ENCODE measurements at places on chromosomes 11 and 22.

GRCh38 chr11:8597182-8597581, 3.2 kb upstream of the STK33 start:
- DNase-seq = no peak

GRCh38 chr11:107683061-107683460, 28.8 kb downstream of the SLN start:
- DNase-seq = no peak

DNA sequence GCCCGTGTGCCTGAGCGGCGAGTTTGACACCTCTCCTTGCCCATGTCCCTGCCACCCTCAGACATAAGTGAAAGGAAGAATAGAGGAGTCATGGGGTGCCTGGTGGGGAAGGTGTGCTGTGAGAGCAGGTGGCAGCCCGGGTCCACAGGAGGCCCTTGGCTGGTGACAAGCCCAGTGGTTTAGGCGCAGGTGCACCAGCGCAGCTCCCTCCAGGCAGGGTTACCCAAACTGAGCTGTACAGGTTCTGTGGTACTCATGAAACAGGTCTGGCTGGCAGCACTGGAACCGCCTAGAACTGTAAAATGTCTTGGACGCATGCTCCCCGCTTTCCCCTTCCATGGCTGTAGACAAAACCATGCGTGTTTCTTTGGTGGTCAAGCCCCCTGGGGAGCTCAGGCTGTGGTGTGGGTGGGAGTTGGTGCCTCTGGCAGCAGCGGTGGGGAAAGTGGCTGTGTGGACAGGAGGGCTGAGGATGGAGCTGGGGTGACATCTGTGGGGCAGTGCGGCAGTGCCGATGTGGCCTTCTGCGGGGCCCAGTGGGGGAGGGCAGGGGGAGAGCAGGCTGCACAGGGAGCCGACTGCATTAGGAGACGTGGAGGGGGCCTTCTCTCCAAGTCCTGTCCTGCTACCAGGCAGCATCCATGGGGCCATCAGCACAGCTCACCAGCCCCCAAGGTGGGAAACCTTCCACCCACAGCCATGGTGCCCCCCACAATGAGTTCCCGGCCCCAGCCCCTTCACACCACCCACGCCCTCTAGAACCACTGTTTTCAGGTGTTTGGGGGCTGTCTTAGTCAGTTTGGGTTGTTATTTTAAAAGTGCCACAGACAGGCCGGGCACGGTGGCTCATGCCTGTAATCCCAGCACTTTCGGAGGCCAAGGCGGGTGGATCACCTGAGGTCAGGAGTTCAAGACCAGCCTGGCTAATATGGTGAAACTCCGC, 5.6 kb upstream of the GTSE1 start:
- no peak for DNase-seq

DNA sequence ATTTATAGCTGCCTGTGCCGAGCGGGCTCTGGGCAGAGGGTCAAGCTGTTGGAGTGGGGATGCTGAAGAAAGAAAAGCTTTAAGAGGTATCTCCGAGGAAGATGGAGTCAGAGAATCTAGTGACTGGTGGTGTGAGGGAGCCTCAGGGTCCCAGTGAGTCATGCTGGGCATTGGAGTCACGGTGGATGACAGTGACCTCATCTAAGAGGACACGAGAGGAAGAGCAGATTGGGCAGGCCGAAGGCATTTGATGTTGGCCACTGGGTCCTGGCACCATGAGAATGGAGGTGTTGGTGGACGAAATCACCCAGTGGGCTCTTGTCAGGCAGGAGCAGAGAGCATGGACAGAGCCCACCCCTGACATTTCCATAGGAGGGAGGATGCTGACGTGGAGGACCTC, 68.4 kb downstream of the TBC1D22A start:
- DNase-seq = no peak

DNA sequence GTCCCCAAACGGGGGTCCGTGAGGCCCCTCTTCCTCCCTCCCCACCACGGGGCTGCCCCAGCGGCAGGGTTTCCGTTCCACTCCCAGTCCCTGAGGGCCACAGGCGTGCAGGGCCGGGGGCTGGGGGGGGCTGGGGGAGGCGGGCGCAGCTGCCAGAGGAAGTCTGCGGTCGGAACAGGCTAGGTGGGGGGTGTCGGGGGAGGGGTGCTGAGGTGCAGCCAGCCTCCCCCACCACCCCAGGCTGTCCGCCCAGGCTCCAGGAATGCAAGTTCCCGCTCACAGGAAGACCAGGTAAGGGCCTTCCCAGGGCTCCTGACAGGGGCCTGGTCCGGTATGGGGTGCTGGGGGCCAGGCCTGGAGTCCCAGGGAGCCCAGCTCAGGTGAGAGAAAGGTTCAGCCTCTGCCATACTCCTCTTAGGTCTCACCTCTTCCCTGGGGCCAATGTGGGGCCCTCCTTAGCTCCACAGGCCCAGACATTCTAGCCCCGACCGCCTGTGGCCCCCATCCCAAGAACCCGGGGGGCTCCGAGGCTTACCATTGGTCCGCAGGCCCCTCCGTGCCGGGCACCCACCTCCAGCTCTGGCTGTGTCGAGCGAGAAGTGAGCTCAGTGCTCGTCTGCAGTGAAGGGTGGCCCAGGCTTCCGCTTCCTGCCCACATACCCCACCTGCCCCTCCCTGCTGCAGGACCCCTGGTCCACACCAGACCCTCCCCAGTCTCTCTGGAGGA, at the start of gene PTPRCAP:
TSS of gene PTPRCAP (minus strand) at position 601 of the 727 bp plus-strand sequence. CDS start at position 538, 63 bp downstream.
- DNase-seq = no peak

- DNase-seq = no peak
These were observed 839.4 kb downstream of the OPCML start for GRCh38 chr11:132692891-132693290.

GRCh38 chr11:65128182-65129145, 5.9 kb downstream of the SYVN1 start:
- no peak for DNase-seq

- no peak for DNase-seq
These were observed 28.9 kb upstream of the CARS1 start for GRCh38 chr11:3086114-3086513.

GRCh38 chr11:13315517-13316432, 38.2 kb downstream of the BMAL1 start:
- DNase-seq = no peak

DNA sequence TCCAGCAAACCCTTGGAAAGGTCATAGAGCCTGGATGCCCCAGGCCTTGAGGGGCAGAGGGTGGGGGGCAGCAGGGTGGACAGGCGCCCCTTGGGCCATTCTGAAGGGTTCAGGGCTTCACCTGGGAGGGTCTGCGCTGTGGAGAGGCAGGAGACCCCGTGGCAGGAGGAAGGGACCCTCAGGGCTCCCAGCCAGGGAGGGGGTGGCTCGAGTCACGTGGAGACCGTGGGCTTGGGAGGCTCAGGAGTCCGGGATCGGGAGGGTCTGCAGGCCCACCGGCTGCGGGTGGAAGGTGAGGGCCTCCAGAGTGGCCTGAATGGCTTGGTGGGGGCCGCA, 48.5 kb upstream of the A4GALT start:
- DNase-seq = peak; percentile 20

DNA sequence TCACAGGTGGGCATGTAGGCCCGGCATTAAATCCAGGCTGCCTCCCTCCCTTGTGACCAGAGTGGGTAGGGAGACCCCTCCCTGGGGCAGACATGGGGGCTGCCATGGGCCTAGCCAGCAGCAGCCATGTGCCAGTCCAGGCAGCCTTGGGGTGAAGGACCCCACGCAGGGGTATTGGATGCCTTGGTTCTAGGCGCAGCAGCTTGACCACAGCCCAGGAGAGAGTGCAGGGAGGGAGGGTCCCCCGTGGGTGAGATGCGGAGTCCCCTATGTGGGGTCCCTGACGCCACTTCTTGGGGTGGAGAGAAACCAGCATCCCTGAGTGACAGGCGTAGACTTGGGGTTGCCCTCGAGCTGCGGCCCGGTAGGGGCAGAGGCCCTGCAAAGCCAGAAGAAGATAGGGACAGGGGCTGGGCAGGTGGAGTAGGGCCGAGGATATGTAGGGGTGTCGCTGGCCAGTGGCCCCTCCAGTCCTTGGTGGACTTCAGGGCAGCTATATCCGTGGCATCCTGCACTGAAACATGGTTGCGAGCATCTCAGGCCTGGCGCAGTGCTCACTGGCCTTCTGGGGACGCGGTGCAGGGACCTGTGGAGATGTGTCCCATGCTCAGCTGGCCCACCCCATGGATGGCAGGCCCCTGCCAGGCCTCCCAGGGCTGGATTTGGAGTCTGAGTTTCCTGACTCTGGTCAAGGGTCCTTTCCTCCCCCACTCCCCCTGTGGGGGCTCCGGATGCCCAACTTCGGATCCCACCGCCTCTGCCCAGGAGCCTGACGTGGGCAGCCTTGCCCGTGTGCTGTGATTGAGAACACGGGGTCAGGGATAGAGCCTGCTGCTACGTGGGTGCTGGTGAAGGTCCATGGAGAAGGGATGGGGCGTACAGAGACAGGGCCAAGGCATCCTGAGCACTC, 1179.8 kb downstream of the BRD1 start:
- DNase-seq = no peak

DNA sequence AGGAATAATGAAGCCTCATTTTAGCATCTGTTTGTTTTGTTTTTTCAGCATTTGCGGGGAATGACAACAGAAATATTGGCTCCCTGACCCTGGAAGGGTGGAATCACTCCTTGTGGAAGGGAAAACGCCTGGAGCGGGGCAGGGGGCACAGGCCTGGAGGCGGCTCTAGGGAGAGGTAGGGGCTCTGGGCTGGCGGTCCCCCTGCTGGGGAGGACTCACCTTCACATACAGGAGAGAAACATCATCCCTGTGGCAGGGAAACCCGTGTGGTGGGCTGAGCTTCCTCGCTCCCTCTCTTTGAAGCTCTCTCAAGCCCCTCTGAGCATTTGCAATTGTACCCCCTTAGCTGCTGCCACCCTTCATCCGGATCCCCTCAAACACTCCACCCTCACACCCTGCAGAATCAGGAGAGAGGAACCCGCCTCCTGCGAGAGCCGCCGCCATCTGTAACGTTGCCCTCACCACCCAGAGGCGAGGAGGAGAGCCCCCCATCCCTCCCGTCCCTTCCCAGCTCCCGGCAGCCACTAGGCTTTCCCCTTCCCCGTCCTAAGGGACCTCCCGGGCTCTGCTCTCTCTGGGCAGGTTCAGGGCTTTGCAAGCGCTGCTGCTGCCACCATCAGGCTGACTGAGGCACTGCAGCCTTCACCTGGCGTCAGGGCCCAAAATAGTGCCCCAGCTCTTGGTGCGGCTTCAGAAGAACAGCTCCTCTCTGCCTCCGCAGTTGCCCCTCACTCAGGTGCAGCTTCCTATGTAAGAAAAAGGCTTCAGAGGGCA, 10.4 kb downstream of the KIRREL3 start:
- DNase-seq = peak; percentile 90

DNA sequence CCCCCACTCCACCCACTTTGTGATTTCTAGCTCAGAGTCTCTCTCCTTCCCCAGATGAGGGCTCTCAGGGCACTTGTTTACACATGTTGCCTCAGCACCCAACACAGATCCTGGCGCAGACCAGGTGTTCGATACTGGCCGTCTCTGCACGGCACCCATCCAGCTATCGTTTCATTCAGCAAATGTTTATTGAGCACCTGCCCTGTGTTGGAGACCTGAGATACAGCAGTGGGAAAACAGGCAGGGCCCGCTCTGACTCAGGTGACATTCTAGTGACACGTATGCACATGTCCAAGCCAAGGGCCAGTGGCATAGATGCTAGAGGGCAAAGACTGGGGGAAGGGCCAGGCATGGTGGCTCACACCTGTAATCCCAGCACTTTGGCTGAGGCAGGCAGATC, 71.9 kb downstream of the NFAM1 start:
- no peak for DNase-seq

GRCh38 chr11:94771390-94771789, 3.2 kb downstream of the AMOTL1 start:
- DNase-seq = no peak

DNA sequence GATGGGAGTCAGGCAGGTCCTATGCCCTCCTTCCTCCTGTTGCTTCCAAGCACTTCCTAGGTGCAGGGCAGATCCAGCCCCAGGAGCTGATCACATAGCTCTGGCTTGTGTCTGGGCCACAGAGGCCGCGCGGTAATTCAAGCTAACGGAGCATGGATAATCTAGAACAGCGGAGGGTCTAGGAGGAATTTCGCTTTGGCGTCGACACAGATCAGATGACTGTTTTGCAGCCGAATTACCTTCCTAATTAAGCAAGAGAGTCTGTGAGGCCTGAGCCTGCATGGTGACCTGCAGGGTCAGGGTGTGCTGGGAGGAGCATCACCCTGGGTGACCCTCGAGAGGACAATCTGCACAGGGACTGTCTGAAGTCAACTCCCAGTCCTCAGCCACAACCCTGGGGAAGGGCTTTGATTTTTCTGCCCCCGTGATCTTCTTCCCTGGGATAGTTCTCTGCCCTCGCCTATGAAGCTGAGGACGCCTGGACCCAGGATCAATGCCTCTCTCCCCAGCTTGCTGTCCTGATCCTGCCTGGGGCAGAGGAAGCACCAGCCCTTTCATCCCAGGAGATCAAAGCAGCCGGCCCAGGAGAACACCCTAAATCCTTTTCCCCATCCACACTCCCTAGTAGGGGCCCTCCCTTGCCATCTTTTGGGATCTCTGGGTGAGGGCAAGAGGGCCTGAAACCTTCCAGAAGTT, 11.0 kb downstream of the NECTIN1 start:
- DNase-seq = no peak

- no peak for DNase-seq
These were observed 59.5 kb upstream of the SEZ6L start for GRCh38 chr22:26109686-26110315.

DNA sequence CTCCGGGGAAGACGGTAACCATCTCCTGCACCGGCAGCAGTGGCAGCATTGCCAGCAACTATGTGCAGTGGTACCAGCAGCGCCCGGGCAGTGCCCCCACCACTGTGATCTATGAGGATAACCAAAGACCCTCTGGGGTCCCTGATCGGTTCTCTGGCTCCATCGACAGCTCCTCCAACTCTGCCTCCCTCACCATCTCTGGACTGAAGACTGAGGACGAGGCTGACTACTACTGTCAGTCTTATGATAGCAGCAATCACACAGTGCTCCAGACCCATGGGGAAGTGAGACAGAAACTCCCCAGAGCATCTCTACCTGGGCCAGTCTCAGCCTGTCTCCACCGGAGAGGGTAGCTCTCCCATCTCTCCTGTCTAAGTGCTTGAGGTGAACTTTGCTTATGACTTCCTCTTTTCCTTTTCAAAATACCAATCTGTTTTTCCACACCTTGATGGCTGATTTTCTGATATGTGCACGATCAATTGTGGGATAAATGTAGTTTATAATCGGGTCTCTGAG, 48.5 kb upstream of the VPREB1 start:
- no peak for DNase-seq

- DNase-seq = no peak
These were observed 668 bp upstream of the LRRC32 start for GRCh38 chr11:76671237-76671592.

DNA sequence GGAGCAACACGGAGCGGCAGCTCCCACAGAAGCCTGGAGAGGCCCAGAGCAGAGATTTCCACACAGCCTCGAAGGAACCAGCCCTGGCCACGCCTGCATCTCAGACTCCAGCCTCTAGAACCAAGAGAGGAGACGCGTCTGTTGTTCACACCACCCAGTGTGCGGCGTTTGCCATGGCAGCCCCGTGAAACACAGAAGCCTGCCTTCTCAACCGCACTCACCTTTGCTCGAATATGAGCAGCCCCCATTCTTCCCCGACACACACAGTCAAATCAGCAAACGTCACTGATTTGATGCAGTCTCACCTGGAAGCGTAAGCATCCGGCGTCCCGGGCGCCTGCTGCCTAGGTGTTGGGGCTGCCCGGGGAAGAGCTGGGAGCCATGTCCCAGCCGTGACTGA, 14.2 kb upstream of the TALDO1 start:
- DNase-seq = no peak

Data from iPS-NIHi11 (cell line).